Activated T-helper 1 cell treated with anti-CD3 and anti-CD28 coated beads, Interleukin-12 subunit alpha, Interleukin-12 subunit beta, Interleukin-2, Interleukin-4 antibody, amounts not matched to agents 30 ng/mL and 10 ng/mL and 1 ng/mL, durations not matched to agents 14 hours and 24 hours and 36 hours (primary cell): ENCODE measurements at places on chromosomes 3 and 15. TPM values are rescaled to one million over a fixed set of nuclear protein-coding genes. Genes with fewer than 3 reads are reported as not detected.

The CLRN1 gene
- not detected in 2 replicates for total RNA-seq

The SEC61A1 gene
- 205 and 214 TPM in 2 replicates for total RNA-seq

DNA sequence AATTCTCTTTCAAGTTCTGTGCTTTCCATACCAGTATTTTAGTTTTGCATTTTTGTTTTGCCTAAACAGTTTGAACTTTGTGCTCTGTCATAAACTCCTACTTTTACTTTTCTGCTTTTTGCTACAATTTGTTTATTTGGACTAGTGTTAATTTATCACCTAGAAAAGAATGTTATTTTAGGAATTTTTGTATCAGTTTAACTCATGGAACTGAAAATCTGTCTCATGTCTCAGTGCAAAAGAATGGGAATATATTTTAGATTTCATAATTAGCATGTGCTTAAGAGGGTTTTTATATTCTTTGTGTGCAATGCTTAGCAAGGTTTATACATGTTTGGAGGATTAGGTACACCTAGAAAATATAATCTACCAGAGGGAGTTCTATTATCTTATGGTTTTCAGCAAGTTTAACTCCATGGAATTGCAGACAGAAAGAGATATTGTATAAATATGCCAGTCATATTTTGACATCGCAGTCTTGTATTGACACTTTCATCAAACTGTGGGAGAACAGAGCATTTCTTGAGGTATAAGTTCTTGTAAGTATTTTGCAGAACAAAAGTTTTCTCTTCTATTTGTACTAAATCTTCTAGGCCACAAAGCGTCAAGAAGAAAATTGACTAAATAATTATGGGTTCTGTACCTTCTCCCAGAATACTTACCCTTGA lies 409.9 kb downstream of the RBMS3 start:
- H3K27ac ChIP-seq, result no peak overlapping the region
- DNase-seq, result no peak
- H3K4me3 ChIP-seq, result no peak overlapping the region
- H3K4me1 ChIP-seq, result peaks cover 8% of the 10 kb centered on the region

The SYNPR gene
- not detected in 2 replicates for total RNA-seq

DNA sequence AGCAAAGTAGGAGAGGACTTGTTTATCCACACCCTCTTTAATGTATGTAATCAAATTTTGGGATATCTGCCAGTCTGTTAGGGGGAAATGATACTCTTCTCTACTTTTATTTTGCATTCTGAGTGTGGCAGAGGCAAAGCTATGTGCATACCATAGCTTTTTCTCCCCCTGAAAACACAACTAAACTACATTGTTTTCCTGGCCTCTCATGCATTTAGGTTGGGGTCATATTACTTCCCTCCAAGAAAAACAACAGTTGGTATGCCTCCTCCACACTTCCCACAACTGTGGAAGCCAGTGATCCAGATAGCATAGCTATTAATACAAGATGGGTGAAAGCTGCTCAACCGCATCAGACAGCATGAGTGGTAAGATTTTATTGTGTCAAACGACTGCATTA lies 6.9 kb downstream of the RPL15 start:
- H3K27me3 ChIP-seq, result peaks cover 5% of the 10 kb centered on the region
- DNase-seq, result no peak
- peaks cover 20% of the 10 kb centered on the region for H3K4me1 ChIP-seq
- no peak overlapping the region for H3K27ac ChIP-seq
- H3K4me3 ChIP-seq, result no peak overlapping the region

DNA sequence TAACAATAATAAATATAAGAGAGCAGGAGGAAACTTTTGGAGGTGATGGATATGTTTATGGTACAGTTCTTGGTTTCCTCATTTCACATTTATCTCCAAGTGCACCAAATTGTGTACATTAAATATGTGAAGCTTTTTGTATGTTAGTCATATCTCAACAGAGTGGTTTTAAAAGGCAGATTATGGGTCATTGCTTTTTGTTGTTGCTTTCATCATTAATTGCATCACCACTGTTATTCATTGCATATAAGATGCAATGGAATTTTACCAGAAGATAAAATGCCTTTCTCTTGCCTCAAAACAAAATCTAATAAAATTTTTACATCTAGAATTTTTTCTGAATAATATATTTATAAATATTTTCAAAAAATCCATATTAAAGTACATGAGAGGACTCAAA lies 1198.9 kb upstream of the GBE1 start:
- no peaks in the 10 kb centered on the region for H3K36me3 ChIP-seq
- no peak overlapping the region for H3K27ac ChIP-seq
- DNase-seq, result no peak
- no peaks in the 10 kb centered on the region for H3K4me1 ChIP-seq

- no peaks in the 10 kb centered on the region for H3K36me3 ChIP-seq
- H3K4me3 ChIP-seq, result no peak overlapping the region
- peaks cover 2% of the 10 kb centered on the region for H3K27me3 ChIP-seq
- no peaks in the 10 kb centered on the region for H3K4me1 ChIP-seq
Observed at GRCh38 chr3:135891121-135891520, 74.4 kb upstream of the PPP2R3A start.

DNA sequence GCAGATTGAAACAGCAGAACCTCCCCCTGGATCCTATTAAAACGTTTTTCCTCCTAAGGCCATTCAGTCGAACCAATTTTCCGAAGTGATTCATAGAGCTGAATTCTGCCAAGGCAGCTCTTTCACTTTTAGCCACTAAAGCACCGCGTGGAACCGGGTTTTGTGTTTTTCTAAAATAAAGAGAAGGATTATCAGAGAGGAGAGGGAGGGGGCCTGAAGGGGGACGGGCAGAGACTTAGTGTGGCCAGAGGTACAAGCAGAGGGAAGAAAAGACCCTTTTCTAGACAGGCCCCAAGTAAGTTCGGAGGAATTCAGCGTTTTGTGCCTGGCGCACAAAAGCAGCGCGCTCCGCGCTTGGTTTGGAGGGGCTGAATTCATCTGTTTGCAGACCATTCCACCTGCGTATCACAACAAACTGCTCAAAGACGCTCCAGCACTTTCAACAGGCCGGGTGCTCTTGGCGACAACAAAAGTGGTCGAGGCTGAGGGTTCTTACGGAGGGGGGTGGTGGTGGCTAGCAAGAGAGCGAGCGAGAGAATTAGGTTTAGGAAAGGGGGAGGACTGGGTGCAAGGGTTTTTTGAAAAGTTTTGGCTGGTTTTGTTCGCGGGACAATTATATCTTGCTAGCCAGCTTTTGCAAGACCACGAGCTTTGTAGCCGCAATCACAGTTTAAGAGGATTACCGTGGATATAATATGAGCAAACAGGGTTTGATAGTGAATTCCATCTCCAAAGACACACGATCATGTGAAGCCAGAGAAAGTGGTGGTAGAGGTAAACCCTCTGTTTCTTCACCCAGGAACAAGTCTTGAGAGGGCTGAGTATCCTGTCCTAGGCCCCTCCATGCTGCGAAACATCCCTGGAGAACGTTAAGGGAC lies 1.2 kb upstream of the FEZF2 start:
- no peak overlapping the region for H3K4me3 ChIP-seq
- no peak for DNase-seq
- H3K27me3 ChIP-seq, result peaks cover 76% of the 10 kb centered on the region
- no peaks in the 10 kb centered on the region for H3K4me1 ChIP-seq
- peaks cover 6% of the 10 kb centered on the region for H3K36me3 ChIP-seq

DNA sequence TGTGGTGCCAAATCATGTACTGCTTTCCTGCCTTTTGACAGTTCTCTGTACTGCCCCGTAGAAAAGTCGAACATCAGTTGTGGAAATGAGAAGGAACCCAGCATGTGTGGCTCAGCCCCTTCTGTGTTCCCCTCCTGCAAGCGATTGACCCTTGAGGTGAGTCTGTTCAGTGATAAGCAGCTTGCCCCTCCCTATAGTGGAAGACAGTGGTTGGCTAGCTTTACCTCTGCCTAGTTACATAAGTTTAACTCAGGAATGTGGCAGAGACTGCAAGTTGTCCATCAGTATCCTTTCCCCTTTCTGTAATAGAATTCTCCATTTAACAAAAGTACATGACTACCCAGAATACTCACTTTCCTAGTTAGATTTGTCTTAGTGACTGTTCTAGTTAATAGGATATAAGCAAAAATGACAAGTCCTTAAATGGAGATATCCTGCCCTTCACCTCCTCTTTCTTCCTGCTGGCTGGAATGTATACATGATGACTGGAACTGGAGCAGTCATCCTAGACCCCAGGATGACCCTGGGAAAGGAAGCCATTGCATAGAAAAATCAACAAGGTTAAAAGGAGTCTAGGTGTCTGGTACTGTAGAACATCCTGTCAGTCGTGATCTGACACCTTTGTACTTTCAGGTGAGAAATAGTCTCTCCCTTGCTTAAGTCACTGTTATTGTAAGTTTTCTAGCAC lies 10.6 kb downstream of the SETMAR start:
- no peaks in the 10 kb centered on the region for H3K27me3 ChIP-seq
- peaks cover 6% of the 10 kb centered on the region for H3K4me1 ChIP-seq
- peaks cover 21% of the 10 kb centered on the region for H3K36me3 ChIP-seq
- no peak overlapping the region for H3K27ac ChIP-seq
- H3K4me3 ChIP-seq, result no peak overlapping the region

DNA sequence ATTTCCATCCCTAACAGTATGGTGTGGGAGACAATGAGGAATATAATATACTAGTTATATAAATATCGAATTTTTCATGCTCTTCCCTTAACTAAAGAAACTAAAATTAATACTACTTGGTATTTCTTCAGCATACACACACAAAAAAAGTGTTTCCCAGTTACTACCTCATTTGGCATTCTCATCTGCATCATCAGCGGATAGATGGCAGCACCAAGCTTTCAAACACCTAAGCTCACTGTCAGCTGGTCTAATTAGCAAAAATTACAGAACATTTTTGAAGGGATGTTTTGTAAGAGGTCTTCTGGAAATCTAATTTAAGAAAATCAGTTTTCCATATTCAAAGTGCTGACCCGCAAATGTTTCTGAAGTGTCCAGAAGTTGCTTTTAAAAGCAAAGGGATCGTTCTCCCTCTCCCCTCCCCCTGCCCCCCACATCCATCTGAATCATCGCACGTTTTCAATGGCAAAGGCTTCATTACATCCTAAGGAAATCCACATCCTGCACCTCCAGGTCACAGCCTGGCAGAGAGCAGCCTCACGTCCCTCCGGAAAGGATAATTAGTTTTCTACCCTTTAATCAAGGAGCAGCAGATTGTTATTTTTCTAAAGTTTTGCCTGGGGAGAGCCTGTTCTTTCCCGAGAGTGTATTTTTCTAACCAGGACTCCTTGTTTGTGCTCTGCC lies 86.1 kb upstream of the SPATA12 start:
- H3K4me3 ChIP-seq, result no peak overlapping the region
- H3K4me1 ChIP-seq, result peaks cover 16% of the 10 kb centered on the region
- no peak for DNase-seq

- H3K27me3 ChIP-seq, result peaks cover 6% of the 10 kb centered on the region
- no peak overlapping the region for H3K27ac ChIP-seq
- no peaks in the 10 kb centered on the region for H3K36me3 ChIP-seq
- no peaks in the 10 kb centered on the region for H3K4me1 ChIP-seq
- no peak for DNase-seq
Observed at GRCh38 chr3:167493244-167493643, 19.4 kb upstream of the SERPINI2 start.

The TICRR gene
- 17.6 and 19.2 TPM in 2 replicates for total RNA-seq

- DNase-seq, result no peak
- H3K4me1 ChIP-seq, result peaks cover 17% of the 10 kb centered on the region
- peaks cover 46% of the 10 kb centered on the region for H3K27me3 ChIP-seq
- peak overlapping the region; percentile 23 for H3K4me3 ChIP-seq
Observed at GRCh38 chr15:100922192-100923040, 3.3 kb downstream of the LRRK1 start.

DNA sequence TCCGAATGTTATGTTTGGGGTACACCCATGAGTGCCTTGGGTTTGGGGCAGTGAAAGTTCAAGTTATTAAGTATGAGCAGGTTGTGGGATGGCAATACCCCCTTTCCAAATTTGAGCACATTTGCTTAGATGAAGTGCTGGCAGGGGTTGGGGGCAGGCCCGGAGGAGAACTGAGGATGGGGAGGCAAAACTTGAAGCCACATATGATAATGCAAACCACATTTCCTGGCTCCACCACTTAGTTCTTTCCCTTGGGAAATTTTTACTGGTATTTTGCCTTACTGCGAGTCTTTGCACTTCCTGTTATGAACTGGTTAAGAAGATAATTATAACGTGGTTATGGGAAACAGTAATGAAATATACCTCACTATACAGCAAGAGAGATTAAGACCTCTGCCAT lies 336.0 kb upstream of the ONECUT1 start:
- H3K36me3 ChIP-seq, result no peaks in the 10 kb centered on the region
- H3K27ac ChIP-seq, result no peak overlapping the region
- H3K4me1 ChIP-seq, result no peaks in the 10 kb centered on the region
- DNase-seq, result no peak

DNA sequence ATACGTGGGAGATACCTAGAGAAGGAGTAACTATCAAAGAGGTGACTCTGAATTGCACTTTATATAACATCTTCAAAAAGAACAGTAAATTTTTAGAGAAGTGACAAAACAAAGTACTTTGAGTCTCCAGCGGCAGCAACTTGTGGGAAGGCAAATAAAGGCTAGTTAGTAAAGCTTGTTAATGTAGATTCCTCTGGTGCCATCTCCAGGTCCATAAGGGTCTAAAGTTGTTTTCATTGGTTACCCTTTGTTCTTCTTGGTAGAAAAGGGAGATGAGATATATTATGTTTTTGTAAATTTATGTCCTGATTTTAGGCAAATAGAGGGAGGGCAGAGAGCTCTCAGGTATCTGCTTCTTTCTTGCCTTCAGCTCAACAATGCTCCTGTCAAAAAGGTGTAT lies 161.6 kb downstream of the MYRIP start:
- H3K36me3 ChIP-seq, result no peaks in the 10 kb centered on the region
- no peak overlapping the region for H3K27ac ChIP-seq

The CCR8 gene
- total RNA-seq, result 7.1 and 8.9 TPM in 2 replicates

- H3K27ac ChIP-seq, result no peak overlapping the region
- no peaks in the 10 kb centered on the region for H3K36me3 ChIP-seq
- H3K4me1 ChIP-seq, result no peaks in the 10 kb centered on the region
- H3K27me3 ChIP-seq, result no peaks in the 10 kb centered on the region
- H3K4me3 ChIP-seq, result no peak overlapping the region
Observed at GRCh38 chr3:87148020-87148419, 79.1 kb upstream of the CHMP2B start.

The NXPE3 gene
- 17.6 and 17.8 TPM in 2 replicates for total RNA-seq

DNA sequence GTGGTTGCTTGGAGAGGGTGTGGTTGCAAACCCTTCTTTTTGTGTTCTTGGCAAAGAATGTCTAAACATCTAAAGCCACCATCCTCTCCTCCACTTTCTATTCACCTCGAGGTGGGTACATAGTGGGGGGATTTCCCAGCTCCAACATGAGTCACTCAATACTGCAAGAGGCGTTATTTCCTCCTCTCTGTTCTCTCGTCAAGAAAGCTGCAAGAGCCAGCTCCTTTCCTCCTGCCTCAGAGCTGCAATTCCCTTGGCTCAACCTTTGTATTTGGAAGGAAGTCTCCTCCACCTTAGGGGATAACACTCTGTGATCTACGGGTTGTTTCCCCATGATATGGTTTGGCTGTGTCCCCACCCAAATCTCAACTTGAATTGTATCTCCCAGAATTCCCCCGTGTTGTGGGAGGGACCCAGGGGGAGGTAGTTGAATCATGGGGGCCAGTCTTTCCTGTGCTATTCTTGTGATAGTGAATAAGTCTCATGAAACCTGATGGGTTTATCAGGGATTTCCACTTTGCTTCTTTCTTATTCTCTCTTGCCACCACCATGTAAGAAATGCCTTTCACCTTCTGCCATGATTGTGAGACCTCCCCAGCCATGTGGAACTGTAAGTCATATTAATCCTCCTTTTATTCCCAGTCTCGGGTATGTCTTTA lies 138.4 kb downstream of the PLCL2 start:
- DNase-seq, result peak; percentile 61
- H3K4me3 ChIP-seq, result peak overlapping the region; percentile 47
- H3K27me3 ChIP-seq, result no peaks in the 10 kb centered on the region
- peaks cover 23% of the 10 kb centered on the region for H3K36me3 ChIP-seq

- no peaks in the 10 kb centered on the region for H3K4me1 ChIP-seq
- no peaks in the 10 kb centered on the region for H3K36me3 ChIP-seq
- H3K27ac ChIP-seq, result no peak overlapping the region
- peaks cover 8% of the 10 kb centered on the region for H3K27me3 ChIP-seq
- no peak for DNase-seq
Observed at GRCh38 chr15:44219073-44219472, 24.0 kb upstream of the FRMD5 start.

The TERB2 gene
- total RNA-seq, result not detected in 2 replicates
